HFFc6 (cell line): ENCODE measurements at places on chromosomes 13 and 19.

GRCh38 chr13:93976528-93976927 lies 503.0 kb downstream of the DCT start:
- DNase-seq = no peak

GRCh38 chr13:69737129-69737935 lies 370.3 kb upstream of the ATXN8OS start:
- DNase-seq = no peak

- no peak for DNase-seq
Measured at GRCh38 chr13:36148446-36148845, 17.3 kb upstream of the DCLK1 start.

DNA sequence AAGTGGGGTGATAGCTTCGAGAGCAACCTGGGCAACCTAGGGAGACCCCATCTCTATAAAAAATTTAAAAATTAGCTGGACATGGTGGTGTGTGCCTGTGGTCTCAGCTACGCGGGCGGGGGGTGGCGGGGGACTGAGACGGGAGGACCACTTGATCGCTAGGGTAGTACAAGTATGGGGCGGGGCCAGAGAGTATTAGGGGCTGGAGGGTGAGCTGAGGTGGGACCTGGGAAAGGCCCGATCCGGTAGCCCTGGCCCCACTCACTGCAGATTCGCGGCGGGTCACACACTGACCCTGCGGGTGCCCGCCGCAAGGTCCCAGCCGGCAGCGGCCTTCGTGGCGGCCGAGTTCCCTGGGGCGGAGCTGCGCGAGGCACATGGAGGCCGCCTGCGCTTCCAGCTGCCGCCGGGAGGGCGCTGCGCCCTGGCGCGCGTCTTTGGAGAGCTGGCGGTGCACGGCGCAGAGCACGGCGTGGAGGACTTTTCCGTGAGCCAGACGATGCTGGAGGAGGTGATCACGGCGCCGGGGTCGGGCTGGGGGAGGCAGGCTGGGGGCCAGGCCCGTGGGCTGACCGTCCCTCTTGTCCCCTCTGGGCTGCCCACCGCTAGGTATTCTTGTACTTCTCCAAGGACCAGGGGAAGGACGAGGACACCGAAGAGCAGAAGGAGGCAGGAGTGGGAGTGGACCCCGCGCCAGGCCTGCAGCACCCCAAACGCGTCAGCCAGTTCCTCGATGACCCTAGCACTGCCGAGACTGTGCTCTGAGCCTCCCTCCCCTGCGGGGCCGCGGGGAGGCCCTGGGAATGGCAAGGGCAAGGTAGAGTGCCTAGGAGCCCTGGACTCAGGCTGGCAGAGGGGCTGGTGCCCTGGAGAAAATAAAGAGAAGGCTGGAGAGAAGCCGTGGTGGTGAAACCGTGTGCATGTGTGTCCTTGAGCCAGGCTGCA lies 2.0 kb upstream of the ARHGAP45 start:
- DNase-seq = no peak

DNA sequence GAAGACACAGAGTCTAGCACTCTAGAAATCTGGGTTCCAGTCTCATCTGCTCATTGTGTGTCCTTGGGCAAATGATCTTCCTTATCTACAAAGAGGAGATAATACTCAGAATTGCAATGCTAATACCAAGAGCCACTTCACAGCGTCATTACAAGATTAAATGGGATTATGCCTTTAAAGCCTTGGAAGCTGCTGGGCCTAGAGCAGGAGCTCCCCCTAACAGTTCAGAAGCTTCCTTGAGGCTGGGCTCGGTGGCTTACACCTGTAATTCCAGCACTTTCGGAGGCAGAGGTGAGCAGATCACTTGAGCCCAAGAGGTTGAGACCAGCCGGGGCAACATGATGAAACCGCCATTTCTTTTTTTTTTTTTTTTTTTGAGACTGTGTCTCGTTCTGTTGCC lies 27.6 kb downstream of the AP2S1 start:
- no peak for DNase-seq

DNA sequence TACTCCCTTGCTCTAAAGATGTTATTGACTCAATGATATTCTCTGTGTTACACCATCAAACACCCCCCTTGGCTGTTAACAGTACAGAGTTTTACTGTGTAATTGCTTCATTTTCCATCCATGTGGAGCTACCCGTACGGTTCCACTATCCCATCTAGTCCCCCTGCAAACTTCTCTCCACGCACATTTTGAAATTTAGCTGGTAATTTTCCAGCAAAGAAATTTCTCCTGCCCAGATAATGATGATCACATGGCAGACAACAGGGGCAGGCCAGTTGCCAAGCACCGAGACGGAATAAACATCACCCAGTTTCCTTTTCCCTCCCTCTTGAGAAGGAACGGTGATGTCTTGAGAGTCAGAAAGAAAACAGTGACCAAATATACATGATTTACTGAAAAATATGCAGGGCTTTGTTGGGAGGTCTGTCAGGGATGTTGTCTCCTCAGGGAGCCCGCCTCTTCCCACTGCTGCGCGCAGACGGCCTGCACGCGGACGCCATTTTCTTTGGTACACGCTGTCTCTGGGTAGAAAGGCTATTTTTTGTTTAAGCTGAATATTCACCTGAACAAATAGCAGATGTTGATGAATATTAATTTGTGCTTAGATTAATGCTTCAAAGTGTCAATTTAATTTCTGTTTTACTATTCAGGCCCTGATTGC lies 109.9 kb downstream of the OLFM4 start:
- DNase-seq = no peak

- DNase-seq = no peak
Measured at GRCh38 chr19:49456326-49456725, 3.3 kb downstream of the ALDH16A1 start.

DNA sequence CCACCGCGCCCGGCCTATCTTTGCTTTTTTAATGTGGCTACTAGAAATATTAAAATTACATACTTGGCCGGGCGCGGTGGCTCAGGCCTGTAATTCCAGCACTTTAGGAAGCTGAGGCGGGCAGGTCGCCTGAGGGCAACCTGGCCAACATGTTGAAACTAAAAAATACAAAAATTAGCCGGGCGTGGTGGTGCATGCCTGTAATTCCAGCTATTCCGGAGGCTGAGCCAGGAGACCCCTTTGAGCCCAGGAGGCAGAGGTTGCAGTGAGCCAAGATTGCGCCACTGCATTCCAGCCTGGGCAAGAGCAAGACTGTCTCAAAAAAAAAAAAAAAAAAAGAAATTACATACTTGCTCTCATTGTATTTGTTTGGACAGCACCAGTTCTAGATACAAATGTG lies 34.8 kb upstream of the DPRX start:
- no peak for DNase-seq

DNA sequence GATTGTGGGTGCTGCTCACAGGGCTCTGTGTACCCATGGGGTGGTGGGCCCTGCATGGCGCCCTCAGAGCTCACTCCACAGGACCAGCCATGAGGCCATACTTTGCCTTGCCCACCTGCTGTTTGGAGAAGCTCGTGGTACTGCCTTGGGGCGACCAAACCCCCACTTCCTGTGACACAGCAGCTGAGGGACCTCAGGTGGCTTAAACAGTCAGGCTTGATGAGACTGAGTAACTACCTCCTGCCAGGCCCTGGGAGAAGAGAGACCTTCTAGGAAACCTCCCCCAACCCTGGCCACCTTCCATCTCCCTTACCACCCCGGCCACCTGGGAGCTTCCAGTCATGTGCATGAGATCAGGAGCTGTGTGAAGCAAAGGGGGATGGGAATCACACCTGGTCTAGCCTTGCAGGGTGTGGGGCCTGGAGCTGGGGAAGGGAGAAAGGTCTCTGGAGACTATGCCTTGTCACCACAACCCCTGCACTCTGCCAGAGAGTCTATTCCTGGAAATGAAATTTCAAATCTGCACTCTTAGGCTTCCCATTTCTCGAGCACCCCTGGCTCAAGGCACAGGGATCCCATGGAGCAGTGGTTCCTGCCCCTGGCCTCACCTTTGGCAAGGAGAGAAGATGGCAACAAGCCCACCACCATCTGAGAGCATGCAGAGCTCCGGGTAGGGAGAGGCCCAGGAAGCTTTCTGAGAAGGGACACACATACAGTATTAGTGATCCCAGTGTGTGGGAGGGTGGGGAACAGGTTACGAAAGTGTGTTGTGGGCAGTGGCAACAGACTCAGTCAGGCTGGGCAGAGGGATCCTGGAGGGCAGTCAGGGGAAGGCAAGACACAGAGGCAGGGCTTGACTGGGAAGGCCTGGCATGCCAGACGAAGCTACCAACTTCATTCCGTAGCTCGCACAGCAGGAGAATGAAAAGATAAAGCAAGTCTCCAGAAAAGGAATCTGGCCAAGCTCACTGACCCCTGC lies 125.0 kb downstream of the URI1 start:
- no peak for DNase-seq

DNA sequence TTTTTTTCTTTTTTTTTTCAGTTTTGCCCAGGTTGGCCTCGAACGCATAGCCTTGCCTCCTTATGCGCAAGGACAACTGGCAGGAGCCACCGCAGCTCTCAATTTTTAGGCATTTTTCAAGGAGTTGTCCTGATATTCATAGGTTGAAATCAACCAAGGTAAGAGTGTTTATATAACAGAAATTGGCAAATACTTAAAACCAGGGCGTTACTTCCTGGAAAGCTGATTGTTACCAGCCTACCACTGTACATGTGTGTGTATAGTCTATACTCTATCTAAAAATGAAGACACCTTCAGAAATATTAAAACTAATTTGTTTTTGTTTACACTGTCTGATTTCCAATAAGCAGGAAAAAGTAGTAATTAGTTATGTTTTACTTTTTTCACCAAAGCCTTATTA lies 39.2 kb downstream of the GPC6 start:
- no peak for DNase-seq

GRCh38 chr19:2883686-2884439 lies 16.7 kb downstream of the ZNF556 start:
- no peak for DNase-seq

GRCh38 chr13:45310341-45311131 lies 30.4 kb downstream of the TPT1 start:
- no peak for DNase-seq

DNA sequence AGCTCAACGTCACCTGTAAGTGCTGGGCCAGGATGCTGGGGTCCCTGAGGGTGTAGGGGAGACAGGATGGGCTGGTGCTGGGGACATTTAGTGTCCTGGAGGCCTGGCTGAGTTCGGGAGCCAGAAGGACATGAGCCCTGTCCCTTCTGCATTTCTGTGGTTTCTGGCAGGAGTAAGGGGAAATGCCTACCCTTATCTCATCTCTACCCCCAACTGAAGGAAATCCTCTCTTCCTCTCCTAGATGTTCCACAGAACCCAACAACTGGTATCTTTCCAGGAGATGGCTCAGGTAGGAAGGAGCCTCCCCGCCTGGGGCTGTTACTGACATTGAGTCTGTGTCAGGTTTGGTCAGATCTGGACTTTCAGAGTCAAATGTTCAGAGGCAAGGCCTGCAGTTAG lies 1.2 kb downstream of the CD33 start:
- no peak for DNase-seq

DNA sequence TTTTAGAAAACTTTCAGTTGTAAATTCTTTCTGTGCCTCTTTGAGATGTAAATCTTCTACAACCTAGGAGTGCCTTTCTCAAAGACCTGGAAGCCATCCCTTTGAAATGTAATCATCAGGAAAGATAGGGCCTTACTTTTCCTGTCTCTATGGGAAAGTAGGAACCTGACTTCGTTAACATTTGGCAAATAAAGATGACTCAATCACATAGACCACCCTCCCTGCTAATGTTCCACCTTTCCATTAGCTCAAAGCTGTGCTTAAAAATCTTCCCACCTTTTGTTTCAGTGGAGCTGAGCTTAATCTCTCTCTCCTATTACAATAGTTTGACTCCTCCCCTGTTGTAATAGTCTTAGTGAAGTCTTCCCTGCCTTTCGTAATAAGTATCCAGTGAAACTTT lies 247.7 kb downstream of the OLFM4 start:
- DNase-seq = no peak

DNA sequence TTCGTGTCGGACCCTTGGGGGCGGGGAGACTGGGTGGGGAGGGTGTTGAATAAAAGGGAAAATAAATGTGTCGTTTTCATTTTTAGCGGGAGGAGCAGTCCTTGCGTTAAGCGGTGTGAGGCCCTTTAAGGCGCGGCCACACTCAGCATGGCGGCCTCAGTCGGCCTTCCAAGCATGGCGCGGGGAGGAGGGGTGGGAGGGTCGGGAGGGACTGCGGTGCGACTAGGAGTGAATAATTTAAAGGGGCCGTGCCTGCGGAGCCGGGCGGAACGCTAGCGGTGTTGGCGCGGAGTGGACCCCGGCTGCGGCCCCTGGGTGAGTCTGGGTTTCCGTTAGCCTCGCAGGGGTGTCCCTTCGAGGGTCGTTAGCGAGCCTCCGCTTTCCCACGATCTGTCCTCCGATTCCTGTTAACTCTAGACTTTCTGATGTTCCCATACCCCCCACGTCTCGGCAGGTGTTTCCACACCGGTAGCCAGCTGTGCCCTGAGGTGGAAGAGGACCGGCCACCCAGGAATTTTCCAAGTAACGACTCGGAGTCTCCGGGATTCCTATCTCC lies 1.5 kb upstream of the PNPLA6 start:
- DNase-seq = peak; percentile 75

- DNase-seq = no peak
Measured at GRCh38 chr19:49534632-49535385, 7.0 kb downstream of the RCN3 start.

DNA sequence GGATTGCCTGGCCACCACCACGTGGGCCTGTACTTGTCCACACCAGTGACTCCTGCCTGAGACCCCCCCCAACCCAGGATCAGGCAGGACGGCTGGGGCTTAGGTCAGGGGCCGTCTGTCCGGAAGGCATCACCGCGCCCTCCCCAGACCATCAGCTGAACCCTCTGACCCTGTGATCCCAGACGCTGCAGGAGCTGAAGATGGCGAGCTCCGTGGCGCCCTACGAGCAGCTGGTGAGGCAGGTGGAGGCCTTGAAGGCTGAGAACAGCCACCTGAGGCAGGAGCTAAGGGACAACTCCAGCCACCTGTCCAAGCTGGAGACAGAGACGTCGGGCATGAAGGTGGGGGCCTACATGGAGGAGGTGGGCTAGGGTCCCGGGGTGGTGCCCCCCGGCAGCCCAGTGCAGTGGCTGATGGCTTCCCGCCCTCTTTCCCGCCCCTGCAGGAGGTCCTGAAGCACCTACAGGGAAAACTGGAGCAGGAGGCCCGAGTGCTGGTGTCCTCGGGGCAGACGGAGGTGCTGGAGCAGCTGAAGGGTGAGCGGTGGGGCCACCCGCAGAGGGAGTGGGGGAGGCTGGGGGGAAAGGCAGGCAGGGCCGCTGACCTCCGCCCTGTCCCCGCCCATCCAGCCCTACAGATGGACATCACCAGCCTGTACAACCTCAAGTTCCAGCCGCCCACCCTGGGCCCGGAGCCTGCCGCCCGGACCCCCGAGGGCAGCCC lies 3.0 kb downstream of the APC2 start:
- DNase-seq = no peak

GRCh38 chr13:39106216-39107005 lies 68.2 kb downstream of the NHLRC3 start:
- no peak for DNase-seq

DNA sequence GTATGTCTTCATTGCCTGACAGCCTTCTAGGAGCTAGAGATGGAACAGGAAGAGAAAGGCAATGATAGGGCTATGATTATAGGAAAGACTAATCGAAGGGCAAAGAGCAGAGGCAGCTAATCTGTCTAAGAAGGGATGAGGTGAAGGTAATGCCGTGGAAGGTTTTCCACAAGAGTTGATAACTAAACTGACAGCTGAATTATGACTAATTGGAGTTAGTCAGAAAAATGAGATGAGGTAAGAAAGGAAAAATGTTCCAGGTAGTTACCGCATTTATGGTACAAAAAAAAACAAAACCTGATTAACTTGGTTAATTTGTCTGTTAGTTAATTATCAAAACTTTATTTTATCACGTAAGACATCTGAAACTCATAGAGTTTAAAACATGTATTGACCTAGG lies 260.3 kb downstream of the SLITRK6 start:
- DNase-seq = no peak

- peak; percentile 76 for DNase-seq
Measured at GRCh38 chr13:94351292-94351990, 128.0 kb downstream of the DCT start.

- DNase-seq = no peak
Measured at GRCh38 chr13:95367309-95367843, 66.1 kb upstream of the ABCC4 start.
